ENCODE measurements at places on chromosomes 16 and 17. TPM values are rescaled to one million over a fixed set of nuclear protein-coding genes. Genes with fewer than 3 reads are reported as not detected.

The MAP2K3 gene
- total RNA-seq, result 22.9 TPM

The SKAP1 gene
- total RNA-seq, result not detected

The IKZF3 gene
- not detected for total RNA-seq

The OR1D5 gene
- not detected for total RNA-seq
